Activated gamma-delta T cell treated with anti-CD3 and anti-CD28 coated beads, Interleukin-2, amount 50 U/mL, for 16 hours (primary cell): ENCODE measurements at places on chromosomes 11 and 22.

DNA sequence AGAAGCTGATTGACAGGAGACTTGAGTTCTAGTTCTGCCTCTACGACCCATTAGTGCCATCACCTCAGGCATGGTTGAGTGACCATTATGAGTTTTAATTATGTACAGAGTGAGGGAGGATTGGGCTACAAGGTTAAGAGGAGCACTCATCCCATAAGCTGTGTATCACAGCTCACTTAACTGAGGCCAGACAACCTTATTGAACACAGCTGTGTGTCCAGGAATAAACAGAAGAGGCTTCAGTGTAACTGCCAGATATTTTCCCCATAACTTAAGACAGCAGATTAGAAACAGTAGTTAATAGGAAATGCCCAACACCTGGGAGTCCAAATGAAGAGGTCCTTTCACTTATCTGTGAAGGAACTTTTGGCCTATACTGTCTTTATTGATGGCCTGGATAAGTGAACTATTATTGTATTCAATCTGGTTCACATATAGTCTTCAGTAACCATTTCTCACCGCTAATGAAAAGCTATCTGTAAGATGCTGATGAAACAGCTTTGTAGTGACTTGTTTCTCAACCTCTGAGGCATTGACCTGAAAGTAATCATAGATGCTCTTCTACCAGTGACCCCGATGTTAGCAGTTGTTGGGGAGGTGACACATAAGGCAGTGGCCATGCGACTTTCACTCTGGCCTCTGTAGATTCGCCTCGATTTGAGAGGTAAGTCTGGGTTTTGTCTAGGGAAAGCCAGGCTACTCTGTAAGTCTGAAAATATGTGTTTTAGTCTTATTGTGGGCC is 41.7 kb downstream of the YAP1 start:
- no peak for DNase-seq

- no peak for DNase-seq
Observed at GRCh38 chr22:44192098-44192815, 11.5 kb downstream of the PARVG start.

DNA sequence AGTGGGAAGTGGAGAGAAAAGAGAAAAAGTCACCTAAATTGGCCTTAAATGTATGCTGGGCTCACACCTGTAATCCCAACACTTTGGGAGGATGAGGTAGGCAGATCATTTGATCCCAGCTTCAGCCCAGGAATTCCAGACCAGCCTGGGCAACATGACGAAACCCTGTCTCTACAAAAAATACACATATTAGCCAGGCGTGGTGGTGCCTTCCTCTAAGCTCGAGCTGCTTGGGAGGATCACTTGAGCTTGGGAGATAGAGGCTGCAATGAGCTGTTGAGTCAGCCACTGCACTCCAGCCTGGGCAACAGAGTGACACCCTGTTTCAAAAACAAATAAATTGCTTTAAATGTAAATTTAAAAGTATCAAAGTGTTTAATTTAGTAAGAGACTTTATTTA is 3.9 kb downstream of the CBL start:
- DNase-seq: no peak

GRCh38 chr11:8527939-8528338 is 66.1 kb downstream of the STK33 start:
- DNase-seq: no peak

- no peak for DNase-seq
Observed at GRCh38 chr11:60918939-60919265, 4.9 kb downstream of the TMEM109 start.

DNA sequence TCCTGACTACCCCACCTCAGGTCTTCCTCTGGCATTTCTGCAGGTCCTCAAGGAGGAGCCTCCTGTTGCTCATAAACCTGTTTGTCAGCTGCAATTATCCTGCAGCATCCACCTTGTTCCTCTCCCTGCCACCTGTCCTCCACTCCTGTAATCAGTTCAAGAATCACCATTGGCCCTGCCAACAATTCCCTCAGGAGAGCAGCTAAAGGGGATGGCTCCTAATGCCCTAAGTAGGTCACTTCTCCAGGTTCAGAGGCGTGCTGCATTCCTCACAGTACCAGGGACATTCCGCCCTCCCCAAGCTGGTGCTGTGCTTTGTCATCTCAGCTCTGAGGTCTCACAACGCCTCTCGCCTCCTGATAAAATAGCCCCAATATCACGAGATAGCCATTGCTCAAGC is 2.1 kb downstream of the CLDN25 start:
- no peak for DNase-seq

GRCh38 chr22:27170491-27170890 is 513.1 kb downstream of the MIAT start:
- DNase-seq: no peak

GRCh38 chr22:42994917-42995562 is 19.9 kb downstream of the PACSIN2 start:
- DNase-seq: no peak

- no peak for DNase-seq
Observed at GRCh38 chr22:19636696-19637407, 77.5 kb upstream of the SEPTIN5 start.

GRCh38 chr11:44263738-44264437 is 46.1 kb downstream of the ALX4 start:
- no peak for DNase-seq

DNA sequence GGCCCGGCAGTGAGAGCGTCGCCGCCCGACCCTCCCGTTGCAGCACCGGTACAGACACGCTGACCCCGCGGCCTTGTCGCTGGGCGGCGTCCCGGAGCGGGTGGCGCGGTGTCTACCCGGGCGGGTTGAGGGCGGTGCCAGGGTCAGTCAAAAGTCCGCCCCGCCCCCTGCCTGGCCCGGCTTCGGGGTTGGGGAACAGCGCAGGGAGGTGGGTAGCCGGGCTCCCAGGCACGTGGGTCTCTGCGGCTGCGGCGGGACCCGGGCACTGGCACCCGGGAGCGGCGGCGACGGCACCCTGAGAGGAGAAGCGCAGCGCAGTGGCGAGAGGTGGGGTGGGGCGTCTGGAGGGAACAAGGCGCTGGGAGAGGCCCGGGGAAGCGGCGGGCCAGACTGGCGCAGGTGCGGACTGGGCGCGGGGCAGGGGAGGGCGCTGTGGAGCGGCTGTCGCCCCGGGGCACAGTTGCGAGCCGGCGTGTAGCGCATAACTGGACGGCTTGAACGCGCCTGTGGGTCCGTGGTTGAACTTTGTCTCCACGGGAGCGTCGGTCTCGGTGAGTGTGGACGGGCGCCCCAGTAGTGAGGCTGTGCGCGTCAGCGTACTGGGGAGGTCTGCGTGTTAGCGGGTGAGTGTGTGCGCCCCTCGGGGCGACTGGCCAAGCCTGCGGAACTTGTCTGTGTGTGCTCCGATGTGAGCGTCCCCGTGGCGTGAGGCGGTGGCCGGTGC is at the start of gene P2RY2:
Gene P2RY2 (plus strand): TSS at position 176 of the 724 bp plus-strand sequence. CDS start 15,879 bp downstream, outside the sequence.
- DNase-seq: no peak

DNA sequence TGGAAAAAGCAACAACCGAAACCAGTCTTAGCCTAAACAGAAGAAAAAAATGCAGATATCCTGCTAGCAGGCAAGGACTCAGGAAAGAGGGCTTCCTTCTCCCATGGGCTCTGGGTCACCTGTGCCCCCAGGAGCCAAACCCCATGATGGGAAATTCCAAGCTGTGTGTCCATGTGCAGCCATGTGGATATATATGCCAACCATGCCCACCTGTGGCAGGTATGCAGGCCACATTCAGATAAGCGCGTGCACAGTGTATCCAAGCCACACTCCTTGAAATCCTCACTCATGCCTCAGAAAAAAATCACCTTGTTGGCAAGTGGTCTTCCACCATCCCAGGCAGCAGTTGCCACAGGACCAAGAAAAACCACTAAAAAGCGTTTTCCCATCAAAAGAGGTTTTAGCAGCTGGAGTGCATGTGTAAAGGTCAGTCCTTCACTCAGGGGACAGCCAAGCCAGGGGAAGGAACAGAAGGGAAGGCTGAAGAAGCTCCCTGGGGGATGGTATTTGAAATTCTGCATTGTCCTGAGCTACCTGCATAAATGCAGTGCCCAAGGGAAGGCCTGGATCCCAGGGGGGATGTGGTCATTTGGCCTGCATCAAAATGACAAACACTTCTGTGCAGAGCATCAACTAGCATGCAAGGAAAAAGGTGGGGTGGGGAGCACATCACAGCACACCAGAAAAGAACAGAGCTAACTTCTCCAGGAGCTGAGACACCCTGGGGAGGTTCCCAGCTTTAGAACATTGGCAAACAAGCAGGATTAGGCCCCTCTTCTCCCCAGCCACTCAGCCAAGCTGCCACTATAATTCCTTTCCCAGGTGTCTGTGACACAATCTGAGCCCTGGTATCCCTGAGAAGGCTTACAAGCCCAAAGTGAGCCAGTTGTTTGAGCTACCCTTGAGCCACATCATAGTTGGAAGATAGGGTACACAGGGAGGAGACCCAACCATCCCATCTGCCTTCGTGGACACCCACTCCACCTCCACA is 76.2 kb downstream of the GALNT18 start:
- DNase-seq: no peak

DNA sequence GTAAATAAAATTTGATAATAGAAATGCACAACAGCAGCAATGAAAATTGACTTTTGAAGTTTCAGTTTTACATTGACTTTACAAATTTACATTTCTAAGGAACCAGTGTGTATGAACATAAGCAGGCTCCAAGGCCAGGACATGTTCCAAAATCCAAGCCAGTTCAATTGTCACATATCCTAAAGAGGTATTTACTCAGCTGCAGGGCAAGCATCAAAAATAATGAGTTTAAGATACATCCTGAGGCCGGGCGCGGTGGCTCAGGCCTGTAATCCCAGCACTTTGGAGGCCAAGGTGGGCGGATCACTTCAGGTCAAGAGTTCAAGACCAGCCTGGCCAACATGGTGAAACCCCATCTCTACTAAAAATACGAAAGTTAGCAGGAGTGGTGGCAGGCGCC is 39.0 kb upstream of the AKIP1 start:
- DNase-seq: no peak

DNA sequence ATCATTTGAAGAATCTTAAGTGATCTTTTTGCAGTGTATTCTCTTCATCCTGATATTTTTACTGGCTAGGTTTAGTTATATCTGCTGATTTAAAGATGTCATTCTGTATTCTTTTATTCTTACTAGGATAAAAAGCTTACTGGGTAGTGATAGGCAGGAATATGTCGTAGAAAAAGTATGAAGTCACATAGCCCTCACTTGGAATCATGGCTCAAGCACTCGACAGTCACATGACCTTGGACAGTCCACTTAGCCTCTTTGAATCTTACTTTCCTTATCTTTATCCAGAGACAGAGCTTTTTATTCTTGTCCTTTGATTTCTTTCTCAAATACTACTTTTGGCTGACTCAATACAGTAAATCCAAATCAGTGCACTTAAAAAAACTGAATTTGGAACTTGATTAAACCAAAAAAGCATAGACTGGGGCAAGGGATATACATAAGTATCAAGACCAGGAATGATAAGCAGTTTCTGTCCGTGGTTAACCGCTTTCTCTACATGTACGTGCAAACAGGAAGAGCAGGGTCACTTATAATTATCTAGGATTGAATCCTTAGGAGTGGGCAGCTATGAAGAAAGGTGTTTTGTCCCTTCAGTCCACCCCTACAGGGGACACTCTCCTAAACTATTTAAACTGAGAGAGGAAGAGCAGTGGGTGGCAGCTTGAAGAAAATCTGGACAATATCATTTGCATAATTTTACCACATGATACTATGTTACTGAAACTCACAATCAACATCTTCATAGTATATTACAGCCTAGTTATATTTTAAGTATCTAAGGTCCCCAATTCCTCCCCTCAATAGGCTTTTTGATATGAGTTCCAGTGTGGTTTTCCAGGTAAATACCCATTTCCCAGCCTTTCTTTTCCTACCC is 8.0 kb downstream of the MMP7 start:
- DNase-seq: no peak
